NCI-H187 (cell line): ENCODE measurements at places on chromosomes 6 and 20.
A peak's percentile ranks its signal among the peaks of the same experiment; 100 is the strongest.

- DNase-seq = no peak
Observed at GRCh38 chr6:142871910-142872331, 73.1 kb downstream of the HIVEP2 start.

- DNase-seq = peak; percentile 31
Observed at GRCh38 chr20:34874094-34874654, 1.5 kb upstream of the GGT7 start.

DNA sequence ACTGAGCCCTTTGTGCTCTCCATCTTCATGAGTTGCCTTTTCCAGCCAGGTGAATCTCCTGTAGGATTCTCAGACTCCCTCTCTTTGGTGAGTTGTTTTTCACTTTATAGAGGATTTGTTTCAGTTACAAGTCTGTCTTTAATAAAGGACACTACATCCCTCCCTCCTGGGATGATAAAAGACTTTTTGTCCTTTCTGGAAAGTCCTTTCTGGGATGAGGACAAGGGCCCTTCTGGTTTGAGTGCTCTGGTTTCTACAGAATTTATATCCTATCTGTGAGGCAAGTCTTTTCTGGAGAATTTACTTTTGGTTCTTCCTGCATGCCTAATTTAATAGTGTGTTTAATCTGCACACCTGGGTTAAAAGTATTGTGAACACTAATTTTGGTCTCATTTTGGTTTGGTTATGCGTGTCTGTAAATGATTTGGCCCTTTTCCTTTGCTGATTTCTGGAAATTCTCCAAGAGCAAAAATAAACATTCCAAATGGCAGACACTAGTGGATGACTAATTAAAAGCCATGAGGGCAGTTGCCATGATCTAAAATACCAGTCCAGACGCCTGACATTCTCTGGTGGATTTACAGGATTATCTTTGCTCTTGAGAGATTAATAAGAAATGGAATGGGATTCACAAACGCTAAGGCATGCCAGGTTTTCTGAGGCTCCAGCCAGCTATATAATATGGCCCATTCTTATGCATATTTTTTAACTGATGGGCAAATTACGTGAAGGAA, 44.8 kb downstream of the TCP11 start:
- DNase-seq = no peak

GRCh38 chr6:91099479-91099878, 512.6 kb upstream of the MAP3K7 start:
- DNase-seq = no peak

- DNase-seq = no peak
Observed at GRCh38 chr6:142925575-142926110, 19.3 kb downstream of the HIVEP2 start.

- peak; percentile 17 for DNase-seq
Observed at GRCh38 chr6:73262671-73263569, at the start of gene KHDC1. TSS of gene KHDC1 (minus strand) at chr6:73263196. CDS start at chr6:73242517, 20,679 bp downstream.

DNA sequence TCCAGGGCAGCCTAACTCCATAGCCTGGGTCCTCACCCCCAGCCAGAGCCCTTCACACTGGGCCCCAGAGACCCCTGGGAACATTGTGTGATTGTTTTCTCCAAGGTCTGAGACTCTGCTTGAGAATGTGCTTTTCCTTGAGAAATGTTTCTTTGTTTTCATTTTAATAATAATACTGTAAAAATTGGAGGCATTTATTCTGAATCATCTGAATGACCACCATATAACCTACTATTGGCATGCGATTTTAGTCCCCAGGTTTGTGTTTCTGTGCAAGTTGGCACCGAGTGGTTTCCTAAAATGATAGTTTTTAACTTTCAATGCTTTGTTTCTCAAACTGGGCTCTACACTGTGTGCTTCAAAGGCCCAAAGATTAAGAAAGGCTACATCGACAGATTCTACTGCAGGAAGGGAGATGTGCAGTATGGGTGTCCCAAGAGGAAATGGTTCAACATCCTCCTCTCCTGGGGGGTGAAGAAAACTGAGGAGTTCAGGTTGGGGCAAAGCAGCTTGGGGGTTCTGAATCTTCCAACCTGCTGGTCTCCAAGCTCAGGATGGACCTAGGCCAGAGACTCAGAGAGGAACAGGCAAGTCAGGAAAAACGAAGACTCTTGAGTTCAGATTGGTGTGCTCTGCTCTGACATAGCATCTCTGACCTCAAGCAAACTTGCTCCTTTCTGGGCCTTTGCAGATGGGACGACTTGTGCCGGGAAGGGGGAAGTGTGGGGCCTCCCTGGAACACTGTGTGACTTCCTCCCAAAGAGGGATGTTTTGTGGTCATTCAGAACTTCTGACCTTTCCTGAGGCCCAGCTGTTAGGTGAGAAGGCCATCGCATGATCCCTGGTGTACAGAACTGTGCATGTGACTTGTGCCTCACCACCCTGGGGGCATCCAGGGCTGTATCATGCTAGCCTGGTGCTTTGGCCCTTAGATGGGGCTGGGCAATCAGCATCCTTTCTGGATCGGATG, 31.0 kb downstream of the DAAM2 start:
- DNase-seq = no peak

DNA sequence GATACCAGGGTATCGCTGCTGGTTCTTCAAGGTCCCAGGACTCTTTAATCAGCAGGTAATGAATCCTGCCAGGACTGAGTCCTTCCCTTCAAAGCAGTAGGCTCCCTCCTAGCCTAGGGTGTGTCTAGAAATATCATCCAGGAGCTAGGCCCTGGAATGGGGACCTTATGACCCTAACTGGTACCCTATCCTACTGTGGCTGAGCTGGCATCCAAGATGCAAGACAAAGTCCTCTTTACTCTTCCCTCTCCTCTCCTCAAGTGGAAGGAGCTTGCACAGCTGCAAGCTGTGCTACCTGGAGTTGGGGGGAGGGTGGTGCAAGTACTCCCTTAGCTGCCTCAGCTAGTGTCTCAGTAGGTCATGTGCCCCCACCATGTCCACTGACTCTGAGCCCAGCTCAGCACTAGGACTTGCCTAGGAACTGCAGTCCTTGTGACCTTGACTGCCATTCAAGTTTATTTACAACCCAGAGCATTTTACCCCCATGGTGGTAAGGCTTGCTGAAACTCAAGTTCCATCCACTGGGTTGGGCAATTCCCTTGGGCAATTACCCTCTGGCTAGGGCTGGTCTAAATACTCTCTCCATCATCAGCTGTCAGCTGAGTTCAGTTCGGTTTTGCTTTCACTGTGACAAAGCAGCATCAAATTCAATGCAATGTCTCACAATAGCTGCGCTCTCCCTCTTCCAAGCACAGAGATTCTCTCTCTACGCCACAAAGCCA, 48.4 kb upstream of the TOP1 start:
- DNase-seq = no peak

DNA sequence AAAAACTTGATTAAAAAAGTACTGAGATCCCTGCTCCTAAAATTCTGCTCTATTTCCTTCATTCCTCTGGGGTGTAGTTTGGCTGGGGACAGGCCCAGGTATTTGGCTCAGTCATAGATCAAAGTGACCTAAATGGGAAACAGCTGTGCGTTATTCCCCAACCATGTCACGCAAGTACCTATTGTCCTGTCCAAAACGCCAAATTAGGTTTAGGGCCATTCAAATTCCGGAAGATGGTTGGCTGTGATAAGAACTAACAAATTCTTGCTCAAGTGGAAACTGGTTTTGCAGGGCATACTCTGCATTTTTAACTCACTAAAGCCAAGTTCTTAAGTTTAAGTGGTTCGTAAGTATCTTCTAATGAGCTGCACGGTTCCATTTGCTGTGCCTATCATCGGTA, 147.6 kb upstream of the TMEM170B start:
- DNase-seq = no peak

DNA sequence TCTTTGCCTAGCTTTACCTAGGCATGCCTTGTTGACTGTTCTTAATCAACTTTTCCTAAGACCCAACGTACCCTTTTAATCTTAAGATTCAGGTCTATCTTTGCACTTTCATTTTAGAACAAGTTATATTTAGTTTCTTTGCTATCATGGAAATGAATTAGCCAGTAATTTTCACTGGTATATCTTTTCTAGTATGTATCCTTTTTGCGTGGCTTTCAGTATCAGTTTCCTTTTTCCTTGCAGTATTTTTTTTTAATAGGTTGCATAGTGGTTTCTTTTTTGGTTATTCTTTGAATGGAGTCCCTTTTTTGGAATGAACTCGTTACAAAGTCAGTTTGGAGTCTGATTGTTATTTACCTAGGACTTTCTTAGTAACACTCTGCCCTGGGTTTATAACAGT, 7.3 kb downstream of the ANKEF1 start:
- no peak for DNase-seq

DNA sequence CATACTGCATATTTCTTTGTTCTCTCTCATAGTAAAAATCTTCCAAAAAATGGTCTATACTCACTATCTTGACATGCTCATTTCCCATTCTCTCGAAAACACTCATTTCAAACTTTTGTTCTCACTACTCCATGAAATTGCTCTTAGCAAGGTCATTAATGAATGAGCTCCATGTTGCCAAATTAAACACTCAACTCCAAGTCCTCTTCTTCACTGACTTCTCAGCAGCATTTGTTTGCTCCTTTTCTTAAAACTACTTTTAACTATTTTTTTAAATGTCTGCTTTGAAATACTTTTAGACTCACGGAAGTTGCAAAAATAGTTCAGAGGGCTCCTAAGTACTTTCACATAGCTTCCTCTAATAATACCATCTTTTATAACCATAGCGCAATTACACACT, 274.0 kb upstream of the PREP start:
- DNase-seq = no peak

- DNase-seq = no peak
Observed at GRCh38 chr6:86820750-86821149, 116.6 kb upstream of the HTR1E start.

DNA sequence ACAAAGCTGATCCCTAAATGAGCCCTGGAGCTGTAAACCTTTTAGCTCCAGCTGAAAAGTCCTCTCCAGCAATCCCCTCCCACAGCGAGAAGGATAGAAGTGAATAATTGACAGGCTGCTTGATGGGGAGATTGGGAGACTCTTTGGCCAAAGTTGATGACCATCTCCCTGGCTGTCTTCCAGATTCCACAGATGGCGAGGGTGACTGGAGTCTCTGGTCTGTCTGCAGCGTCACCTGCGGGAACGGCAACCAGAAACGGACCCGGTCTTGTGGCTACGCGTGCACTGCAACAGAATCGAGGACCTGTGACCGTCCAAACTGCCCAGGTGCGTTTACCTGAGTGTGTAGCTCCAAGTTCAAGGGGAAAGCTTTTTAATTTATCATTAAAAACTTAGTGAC, 67.3 kb downstream of the ISM1 start:
- DNase-seq = no peak

GRCh38 chr6:10954590-10955010, 67.7 kb downstream of the SYCP2L start:
- peak; percentile 40 for DNase-seq

DNA sequence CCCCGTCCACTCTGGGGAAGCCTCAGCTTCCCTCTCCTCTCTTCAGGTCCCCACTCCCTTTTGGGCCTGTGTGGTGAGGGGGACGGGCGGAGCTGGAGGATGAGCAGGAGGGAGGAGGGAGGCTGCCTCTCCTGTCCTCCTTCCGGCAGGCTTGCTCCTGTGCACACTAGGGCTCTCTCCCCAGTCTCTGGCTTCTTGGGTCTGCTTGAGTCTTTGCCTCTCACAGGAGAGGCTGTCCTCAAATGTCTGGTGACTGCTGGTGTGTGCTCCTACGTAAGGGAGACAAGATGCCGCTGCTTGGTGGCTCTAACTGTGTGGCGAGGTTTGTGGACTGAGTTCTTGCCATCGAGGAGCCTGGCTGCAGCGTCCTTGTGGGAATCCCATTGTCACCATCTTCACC, 8.8 kb upstream of the SMOC2 start:
- DNase-seq = no peak

- no peak for DNase-seq
Observed at GRCh38 chr20:18973529-18974173, 160.1 kb downstream of the SCP2D1 start.

DNA sequence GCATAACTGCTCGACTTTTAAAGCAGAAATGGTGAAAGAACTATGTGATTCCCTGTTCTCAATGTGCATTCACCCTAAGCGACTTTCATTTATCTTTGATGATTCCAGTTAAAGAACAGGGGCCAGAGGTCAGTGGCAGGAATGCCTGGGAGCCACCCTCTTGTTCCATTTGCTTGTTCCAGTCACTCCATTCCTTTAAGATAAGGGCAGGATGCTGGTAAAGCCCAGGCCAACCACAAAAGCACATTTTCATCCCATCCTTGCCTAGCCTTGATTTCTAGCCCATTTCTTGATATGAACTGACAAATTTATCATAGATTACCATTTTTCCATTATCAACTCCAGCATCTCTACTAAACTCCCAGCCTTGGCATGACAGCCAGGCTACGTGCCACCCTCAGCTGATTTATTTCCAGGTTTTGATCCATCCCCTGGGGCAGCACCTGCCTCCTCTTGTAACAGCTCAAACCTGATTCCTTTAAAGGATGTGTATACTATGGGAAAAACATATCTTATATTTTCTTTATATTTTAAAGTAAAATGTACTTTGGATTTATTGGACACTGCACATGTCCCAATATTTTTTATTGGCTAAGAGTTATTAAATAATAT, 19.2 kb downstream of the HMGN3 start:
- no peak for DNase-seq

- no peak for DNase-seq
Observed at GRCh38 chr20:31355981-31356380, 12.4 kb upstream of the DEFB118 start.

DNA sequence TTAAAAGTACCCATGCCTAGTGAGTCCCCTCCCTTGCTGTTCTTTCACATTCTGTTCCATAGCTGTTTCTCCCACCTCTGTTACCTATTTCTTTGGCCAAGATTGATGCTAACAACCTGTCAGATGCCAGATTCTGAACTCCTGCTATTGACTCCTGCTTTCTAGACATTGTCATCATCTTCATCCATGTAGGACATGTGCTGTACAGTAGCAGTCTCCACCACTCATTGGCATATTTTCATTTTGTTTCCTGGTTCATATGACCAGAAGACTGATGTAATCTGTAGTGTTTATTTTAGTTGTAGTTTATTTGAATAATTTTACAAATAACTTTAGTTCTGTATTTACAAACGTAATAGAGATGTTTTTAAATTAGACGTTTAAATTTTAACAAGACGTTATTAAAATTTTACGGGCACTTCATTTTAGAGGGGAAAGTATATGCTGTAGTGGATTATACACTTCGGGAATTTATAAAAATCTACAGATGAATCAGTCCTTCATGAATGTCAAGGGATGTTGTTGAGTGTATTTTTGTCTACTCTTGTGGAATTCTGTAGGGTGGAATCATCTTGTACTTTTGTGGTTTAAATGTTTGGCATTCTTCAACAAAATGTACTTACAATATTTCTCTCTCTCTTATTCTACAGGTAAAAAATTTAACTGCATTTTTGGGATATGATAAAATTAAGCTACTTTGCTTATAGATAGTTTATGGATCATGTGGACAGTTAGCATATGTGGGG, 34.1 kb downstream of the TRMT11 start:
- no peak for DNase-seq

- no peak for DNase-seq
Observed at GRCh38 chr6:117346142-117346930, 79.4 kb downstream of the ROS1 start.

- no peak for DNase-seq
Observed at GRCh38 chr6:169269180-169270076, 15.8 kb upstream of the THBS2 start.

DNA sequence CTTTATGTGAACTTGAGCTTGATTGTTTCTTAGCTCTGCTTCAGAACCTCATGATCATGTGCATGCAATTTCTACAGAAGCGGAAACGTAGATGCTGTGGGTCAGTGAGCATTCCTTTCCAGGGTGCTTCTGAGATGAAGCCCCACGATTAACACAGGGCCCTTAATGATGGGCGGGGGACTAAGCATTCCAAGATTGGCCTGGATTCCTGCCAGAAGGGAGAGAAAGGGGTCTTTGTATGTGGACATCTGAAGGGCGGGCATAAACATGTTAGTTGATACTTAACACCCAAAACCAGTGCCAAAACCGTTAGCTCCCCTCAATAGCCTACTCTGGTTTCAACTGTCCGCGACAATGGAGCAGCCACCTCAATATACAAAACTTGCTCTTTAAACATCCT, 46.9 kb upstream of the POU3F2 start:
- no peak for DNase-seq
